ENCODE measurements at places on chromosomes 2 and 18. TPM values are rescaled to one million over a fixed set of nuclear protein-coding genes. Genes with fewer than 3 reads are reported as not detected.
A peak's percentile ranks its signal among the peaks of the same experiment; 100 is the strongest.

DNA sequence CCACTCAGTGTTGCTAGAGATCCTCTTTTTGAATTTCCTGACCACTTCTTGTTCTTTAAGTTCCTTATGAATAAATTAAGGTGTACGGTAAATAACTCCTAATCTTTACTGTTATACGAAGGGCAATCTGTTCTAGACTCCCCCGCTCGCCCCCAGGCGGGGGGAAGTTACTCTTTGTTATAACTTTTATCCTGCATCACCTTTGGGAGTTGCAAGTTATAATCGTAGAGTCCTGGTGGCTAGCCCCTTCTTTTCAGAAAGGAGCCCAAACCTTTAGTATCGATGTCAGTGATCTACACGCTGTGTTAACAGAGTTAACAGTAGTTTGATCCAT lies 652 bp downstream of the GCA start:
- no peak for DNase-seq

GRCh38 chr2:241635756-241636155 lies 1.2 kb downstream of the THAP4 start:
- no peak for DNase-seq

- no peak for DNase-seq
Measured at GRCh38 chr2:138676619-138677021, 103.6 kb downstream of the NXPH2 start.

DNA sequence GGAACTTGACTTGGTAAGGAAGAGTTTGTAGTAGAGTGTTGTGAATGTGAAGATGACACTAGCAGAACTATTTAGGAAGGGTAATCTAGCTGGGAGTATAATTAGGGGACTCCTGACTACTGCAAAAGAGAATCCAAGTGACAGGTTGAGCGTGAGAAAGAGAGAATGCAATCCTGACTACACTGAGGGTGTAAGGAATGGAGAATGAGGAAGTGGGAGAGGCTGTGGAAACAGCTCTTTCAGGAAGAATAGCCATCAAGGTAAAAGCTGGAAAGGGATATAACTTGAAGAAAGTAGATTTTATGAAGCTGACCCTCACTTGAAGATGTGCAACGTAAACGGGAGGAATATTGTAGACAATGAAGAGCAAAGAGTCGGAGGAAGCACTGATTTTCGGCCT lies 41.1 kb upstream of the TTN start:
- DNase-seq, result no peak

- no peak for DNase-seq
Measured at GRCh38 chr2:62283147-62283546, 87.2 kb downstream of the B3GNT2 start.

DNA sequence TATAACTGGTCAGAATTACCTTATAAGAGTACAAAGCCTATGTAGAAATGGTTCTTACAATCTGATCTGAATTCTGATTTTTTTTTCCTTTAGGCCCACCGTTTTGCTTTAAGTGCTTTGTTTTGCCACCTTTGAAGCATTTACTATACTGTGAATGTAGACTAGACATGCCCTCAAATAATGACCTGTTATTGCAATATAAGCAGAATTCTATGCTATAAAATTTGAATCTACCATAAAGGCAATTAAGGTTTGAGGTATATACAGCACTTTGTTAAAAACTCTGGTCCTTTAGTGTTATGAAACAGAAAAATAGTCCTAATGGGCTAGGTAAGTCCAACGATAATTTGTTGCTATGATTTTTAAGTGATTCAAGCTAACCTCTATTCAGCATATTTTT lies 86.6 kb upstream of the NOSTRIN start:
- DNase-seq, result no peak

- DNase-seq, result no peak
Measured at GRCh38 chr2:62370321-62371250, 135.4 kb downstream of the TMEM17 start.

DNA sequence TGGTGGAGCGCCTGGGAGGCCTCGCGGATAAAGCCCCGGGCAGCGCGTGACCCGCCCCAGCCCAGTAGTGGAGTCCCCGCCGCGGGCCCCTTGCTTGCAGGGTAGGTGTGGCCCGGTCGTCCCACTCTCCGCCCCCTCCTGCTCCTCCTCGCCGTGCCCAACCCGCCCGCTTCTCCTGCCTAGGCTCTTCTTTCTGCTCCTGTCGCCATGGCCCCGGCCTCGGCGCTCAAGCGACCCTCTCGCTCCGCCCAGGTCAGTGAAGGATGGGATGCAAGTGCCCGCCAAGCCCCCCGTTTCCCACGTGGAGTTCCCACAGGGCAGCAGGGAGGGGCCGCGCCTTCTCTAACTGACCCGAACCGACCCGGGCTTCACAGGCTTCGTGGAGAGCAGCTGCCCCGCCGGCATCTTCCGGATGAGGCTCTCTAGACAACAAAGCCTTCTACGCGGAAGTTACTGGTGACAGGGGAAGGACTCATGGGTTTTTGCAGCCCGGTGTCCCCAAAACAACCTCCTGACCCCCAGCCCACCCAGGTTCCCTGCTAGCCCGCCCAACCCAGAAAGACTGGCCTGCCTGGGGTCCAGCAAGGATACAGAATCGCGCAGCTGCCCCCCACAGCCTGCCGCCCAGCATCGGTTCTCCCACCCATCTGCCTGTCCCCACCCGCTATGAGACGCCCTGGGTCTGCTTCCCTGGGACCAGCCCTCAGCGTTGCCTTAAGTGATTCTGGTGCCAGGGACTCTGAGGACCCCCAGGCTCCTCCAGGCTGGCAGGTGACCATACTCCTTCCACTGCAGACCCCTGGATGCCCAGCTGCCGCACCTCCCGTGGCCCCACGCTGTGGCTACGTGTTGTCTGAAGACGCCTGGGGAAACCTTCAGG lies 32.8 kb downstream of the TTC32 start:
- peak; percentile 78 for DNase-seq

DNA sequence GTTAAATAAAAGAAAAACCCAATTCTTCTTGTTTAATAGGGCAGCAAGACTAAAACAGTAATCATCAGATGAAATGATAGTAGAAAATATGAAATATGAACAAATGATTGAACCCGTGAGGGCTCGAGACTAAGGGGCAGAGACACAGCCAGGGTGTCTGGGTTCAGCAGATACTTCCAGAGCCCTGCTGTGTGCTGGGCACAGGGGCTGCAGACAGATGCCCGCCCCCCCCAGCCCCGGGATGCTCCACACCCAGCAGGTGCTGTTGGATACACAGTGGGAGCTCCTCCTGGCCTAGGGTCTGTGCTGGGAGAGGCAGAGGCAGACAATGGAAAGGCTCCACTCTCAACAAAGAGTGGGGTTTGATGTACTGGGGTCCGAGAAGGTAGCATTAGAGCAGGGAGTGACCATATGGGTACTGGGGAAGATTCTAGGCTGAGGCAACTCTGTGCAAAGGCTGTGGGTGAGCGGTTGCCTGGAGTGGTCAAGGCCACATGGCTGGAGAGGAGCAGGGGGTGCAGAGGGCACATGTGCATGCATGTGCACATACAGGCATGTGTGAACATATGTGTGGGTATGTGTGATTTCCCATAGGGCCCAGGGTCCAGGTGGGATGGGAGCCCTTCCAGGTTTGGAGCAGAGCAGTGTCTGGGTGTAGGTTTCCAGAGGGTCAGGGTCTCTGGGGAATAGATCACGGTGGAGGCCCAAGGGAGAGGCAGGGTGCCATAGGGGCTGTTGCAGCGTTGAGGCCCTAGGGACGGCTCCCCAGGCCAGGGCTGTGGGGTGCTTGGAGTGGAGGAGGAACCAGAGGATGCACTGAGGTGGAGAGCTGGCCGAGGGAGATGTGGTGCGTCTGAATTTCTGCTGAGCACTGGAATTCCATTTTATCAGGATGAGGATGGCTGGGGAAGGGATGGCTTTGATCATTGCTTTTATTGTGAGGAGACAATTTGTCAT lies 36.7 kb downstream of the LDLRAD4 start:
- DNase-seq, result no peak

- DNase-seq, result no peak
Measured at GRCh38 chr2:240821429-240821778, 1.4 kb upstream of the KIF1A start.

GRCh38 chr2:200219309-200220113 lies 87.0 kb upstream of the SPATS2L start:
- DNase-seq, result no peak

- DNase-seq, result no peak
Measured at GRCh38 chr2:197515315-197515738, 539 bp upstream of the MOB4 start.

DNA sequence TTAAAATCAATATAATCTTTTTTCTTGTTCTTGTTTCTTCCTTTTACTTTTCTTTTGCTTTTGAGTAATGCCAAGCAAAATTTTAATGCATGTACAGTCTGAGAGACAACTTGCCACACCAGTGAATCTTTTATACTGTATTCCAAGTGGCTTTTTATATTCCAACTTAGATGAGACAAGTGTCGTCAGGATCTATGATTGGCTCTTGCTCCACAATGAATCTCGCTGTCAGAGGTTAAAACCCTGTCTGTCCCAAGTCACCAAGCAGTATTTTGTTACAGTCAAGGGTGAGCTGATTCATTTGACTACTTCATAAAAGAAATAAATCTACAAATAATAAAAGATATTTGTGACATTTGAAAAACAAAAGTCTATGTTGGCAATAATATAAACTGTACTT lies at the start of gene MSTN:
Gene MSTN (minus strand): TSS at position 129 of the 400 bp plus-strand sequence. CDS start 133 bp downstream, outside the sequence.
- DNase-seq, result no peak

DNA sequence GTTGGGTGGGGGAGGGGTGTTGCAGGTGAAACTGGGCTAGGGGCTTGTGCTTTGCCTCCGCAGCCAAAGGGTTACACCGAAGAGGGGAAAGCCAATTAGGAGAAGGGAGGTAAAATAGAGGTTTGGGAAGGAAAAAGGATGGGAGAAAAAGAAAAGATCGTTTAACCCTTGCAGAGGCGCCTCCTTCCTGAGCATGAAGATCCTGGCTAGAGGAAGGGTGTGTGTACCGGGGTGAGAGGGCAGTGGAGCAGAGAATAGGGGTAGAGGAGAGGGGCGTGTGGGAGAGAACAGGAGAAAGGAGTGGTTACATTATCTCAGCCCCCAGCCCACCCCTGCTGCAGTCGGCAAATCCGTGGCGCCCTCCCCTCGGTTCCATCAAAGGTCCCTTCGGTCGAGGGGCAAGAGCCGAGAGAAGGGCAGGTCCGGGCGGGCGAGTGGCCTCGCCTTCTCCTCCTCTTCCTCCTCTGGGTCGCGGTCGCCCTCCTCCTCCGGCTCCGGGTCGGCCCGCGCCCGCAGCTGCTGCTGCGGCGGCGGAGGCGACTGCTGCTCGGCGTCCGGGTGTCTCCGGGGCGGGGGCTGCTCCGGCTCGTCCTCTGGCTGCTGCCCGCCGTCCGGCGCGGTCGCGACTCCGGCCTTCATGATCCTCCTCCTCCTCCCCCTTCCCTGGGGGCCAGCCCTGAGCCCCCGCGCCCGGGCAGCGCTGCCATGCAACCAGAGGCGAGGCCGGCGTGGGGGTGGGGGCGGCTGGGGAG lies 1.1 kb downstream of the MARCHF4 start:
- no peak for DNase-seq

DNA sequence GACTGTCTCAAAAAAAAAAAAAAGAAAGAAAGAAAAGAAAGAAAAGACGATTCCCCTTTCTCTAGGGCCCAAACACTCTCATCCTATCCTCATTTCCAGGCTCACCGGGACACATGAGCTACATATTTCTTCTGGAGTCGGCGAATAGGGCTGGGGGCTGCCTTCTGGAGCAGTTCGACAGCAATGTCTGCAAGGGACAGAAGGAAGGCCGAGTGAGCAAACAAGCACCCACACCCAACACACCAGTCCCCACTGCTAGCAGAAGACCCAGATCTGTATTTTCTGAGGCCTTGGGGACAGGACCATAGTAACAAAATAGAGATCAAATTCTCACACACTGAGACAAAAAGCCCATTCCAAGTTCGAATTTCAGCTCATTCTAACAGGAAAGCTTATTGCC lies 1.2 kb downstream of the CNPPD1 start:
- peak; percentile 36 for DNase-seq

DNA sequence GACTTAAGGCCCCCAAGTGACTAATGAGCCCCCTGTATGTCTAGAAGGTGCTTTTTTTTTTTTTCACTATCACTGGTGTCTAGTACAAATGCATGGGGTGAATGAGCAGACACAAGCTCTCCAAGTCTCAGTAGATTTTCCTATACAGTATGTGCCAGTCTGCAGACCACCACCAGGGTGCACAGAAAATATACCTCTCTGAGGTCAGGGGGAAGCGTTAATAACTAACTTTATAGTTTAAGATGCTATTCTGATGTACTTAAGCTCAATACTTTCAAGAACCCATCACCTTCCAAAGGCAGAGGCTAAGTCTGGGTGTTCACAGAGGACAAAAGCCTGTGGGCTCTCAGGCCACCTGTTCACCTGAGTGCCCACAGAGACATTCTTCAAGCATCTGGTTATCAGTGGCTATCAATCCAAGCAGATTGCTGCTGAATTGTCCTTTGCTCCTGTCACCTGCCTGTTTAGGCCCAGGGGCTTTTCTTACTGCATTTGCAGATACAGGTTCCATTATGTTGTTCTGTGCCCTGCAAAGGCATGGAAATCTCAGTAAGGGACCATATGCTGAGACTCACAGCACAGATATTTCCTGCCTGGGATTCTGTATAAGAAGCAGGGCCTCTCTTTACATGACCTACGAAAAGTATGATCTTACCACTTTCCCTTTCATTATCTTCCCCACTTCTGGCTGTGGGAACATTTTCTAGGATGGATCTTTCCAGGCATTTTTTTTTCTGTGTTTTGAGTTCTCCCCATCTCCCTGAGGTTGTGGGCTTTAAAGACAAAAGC lies 534.6 kb downstream of the TNS1 start:
- no peak for DNase-seq

GRCh38 chr2:20512061-20512605 lies 65.3 kb downstream of the RHOB start:
- DNase-seq, result peak; percentile 48

GRCh38 chr18:58316396-58317342 lies 272.6 kb downstream of the NEDD4L start:
- DNase-seq, result no peak

DNA sequence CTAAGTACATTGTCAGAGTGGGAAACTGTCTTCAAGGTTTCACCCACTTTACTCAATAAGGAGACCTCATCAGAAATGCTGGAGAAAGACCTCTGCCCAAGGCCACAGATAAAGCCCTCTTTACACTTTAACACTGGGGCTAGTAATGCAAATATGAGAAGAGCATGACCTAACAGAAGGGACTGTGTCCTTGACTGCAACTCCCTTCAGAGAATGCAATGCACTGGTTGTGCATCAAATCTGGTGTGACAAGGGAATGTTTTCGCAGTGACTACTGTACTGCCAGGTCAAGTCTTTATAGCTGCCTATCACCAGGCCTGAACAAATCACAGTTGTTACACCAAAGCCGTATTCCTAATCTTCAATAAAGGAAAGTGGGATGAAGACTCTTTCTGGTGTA lies 28.6 kb downstream of the CDH19 start:
- DNase-seq, result no peak

GPAT2 gene
- total RNA-seq, result 1.8 TPM

ANXA4 gene
- 33.3 TPM for total RNA-seq

CDH20 gene
- 0.33 TPM for total RNA-seq

ALPG gene
- total RNA-seq, result not detected

VSNL1 gene
- 1.1 TPM for total RNA-seq

ZBTB7C gene
- total RNA-seq, result 0.71 TPM

HOXD4 gene
- total RNA-seq, result 8.0 TPM

CCDC74A gene
- 8.2 TPM for total RNA-seq

VAMP8 gene
- total RNA-seq, result 17.8 TPM

NTSR2 gene
- not detected for total RNA-seq

CNGA3 gene
- 3.6 TPM for total RNA-seq
